Stimulated activated CD8-positive, alpha-beta memory T cell treated with anti-CD3 and anti-CD28 coated beads, Interleukin-4, amount 100 ng/mL, for 1 hour (primary cell): ENCODE measurements at places on chromosomes 12 and 14.
A peak's percentile ranks its signal among the peaks of the same experiment; 100 is the strongest.

DNA sequence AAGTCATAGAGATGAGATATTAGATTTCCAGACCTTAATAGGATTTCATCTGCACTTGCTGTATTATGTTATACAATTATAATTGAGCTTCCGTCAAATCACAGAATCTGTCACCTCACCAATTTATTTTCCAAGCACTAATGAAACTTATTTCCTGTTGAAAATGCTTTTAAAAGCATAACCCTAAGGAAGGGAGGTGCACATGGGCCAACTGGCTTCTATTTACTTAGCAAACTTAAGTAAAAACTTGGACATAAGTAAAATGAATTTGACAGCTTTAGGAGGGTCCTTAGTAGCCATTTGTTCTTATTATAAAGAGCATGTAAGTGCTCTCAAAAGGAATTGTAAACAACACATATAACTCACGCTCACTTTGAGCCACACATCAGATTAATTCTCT, 462.2 kb upstream of the TMPO start:
- no peak for DNase-seq

- DNase-seq: peak; percentile 38
Measured at GRCh38 chr12:48618541-48618940, 48.7 kb upstream of the LALBA start.

- no peak for DNase-seq
Measured at GRCh38 chr12:26122061-26122680, 2.7 kb downstream of the BHLHE41 start.

GRCh38 chr12:89070603-89071002, 281.7 kb downstream of the DUSP6 start:
- DNase-seq: no peak

DNA sequence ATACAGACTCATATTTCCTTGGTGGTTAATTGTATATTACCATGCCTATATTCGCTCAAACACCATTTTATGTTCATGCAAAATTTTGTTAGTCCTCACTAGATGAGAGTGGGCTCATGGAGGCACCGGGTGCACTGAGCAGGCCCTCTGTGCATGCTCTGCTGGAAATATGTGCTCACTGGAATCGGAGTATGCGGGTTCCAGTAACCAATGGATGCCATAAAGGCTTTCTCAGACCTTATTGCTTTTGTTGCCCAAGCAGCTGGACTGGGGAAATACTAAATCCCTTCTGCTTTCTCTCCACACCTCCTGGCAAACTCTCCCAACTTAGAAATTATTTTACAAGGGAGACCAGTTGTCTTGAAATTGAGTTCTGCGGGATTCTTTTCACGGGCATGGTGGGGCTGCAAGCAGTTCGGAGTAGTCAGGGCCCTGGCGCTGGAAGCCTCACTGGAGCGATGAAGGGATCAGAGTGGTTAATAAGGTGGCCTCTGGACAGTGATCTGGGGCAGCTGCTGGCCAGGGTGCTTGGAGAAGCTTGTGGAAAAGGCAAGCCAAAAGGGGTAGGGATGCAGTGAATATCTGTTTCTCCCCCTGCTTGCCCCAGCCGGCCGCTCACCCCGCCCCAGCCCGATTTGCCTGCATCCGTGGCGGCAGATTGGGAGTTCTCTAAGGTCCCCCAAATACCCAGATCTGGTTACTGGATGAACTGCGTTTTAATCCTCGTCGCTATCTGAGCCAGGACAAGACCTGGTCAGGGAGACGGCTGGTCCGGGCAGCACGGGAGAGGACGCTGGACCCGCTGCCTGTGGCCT, 7.4 kb upstream of the HOXC6 start:
- no peak for DNase-seq

DNA sequence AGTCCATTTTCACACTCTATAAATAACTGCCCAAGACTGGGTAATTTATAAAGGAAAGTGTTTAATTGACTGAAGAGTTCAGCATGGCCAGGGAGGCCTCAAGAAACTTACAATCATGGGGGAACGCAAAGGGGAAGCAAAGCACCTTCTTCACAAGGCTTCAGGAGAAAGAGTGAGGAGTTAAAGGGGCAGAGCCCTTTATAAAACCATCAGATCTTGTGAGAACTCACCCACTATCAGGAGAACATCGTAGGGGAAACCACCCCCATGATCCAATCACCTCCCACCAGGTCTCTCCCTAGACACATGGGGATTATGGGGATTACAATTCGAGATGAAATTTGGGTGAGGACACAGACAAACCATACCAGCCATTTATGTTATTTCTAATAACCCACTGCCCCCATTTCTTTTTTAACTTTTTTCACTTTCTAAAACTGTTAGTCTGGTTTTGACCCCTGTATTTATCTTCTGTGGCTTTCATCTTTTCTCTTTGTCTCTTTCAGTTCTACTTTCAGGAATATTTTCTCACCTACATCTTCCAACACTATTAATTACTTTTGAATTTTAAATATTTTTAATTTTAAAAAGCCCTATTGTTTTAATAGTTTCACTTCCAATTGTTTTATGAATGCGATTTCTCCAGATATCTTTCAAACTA, 44.5 kb downstream of the WDR89 start:
- DNase-seq: no peak
